CD4-positive, alpha-beta T cell treated with Interleukin-15 for 4 hours (primary cell): ENCODE measurements at places on chromosomes 6 and 20.

DNA sequence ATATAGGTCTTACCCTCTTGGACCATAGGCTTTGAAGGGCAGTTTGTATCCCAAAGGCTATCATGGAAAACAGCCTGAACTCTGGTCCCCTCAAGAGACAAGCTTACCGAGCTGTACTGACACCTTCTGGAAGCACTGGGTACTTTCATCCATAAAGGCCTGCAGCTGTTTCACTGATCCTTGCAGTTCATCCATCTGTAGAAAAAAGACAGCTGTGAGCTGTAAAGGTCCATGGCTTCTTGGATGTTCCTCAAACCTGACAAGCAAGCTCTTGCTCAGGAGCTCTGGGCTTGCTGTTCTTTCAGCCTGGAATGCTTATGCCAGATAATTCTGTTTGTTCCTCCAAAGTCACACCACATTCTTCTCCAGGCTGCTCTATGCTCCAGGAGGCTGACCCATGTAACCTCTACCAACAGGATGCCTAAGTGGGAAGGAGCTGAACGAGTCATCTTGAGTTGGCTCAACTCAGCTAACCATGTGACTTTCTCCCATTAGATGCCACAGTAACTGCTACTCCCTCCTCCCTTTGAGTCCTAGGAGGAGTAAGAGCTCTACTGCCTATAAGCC lies 8.8 kb upstream of the NDRG3 start:
- DNase-seq = peak; percentile 56

- DNase-seq = peak; percentile 78
These were observed 45.8 kb downstream of the FOXP4 start for GRCh38 chr6:41591859-41592502.

- DNase-seq = no peak
These were observed 8.4 kb upstream of the TGM2 start for GRCh38 chr20:38173237-38174156.

DNA sequence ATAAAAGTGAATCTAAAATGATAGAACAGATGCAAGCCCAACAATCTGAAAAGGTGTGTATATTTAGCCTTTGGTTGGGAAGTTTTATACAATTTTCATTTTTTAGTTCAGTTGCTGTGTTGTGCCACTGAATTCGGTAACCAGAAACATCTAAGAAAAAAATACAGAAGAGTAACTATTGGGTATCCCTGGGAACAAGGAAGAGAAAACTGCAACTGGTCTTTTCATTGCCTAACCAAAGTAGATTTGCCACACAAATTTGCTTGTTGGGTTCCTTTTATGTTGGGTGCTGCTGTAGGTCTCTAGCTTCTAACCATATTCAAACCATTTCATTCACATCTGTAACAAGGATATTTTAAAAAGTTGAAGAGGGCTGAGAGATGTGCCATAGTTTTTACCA lies 2.8 kb upstream of the TMEM30A start:
- no peak for DNase-seq

GRCh38 chr6:13273931-13274706 lies 54.2 kb downstream of the TBC1D7 start:
- peak; percentile 53 for DNase-seq

GRCh38 chr20:59784791-59785668 lies 148.4 kb downstream of the SYCP2 start:
- DNase-seq = no peak

DNA sequence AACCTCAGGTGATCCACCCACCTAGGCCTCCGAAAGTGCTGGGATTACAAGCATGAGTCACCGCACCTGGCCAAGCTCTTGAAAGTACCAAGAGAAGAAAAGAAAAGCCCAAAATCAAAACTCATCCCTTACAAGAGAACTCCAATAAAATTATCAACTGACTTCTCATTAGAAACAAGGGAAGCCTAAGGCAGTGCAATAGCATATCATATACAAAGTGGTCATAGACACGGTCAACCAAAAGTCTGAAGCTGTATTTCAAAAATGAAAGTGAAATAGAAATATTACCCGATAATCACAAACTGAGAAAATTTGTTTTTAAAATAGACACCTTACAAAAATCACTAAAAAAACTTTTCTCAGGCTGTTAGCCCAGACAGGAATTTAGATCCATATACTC lies 1321.1 kb upstream of the GJE1 start:
- DNase-seq = no peak

DNA sequence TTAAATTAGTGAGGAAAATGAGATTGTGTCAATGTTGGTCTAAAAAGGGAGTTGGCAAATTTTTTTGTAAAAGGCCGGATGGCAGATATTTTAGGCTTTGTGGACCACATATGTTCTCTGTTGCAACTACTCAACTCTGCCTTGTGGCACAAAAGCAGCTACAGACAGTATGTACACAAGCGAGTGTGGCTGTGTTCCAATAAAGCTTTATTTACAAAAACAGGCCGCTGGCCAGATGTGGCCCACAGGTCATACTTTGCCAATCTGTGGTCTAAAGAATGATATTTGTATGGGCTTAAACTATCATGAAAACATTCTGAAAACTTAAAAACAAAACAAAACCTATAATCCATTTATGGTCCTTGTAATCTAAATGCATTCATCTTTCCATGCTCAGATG lies 228.3 kb downstream of the CLIC5 start:
- DNase-seq = no peak

- no peak for DNase-seq
These were observed at the start of gene SNAP91 for GRCh38 chr6:83708970-83709747. SNAP91 (minus strand) TSS chr6:83709101; CDS start chr6:83707927, 1,174 bp downstream.

DNA sequence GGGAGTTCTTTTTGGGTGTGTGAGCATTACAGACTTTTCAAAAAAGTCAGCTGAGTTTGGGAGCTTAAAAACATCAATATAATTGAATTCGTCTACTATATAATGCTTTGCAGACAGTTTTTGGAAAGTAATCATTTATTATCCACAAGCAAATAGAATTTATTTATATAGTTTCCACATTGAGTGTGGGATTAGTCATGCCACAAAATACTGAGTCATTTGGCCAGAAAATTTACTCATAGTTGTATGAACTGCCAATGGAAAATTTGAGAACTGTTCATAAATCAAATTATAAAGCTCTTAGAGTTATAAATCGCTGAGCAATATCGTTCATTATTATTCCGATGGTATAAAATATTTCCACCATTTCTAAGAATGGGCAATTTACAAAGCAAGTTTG lies 5.0 kb downstream of the BEND6 start:
- DNase-seq = no peak

GRCh38 chr6:162907876-162908481 lies 180.2 kb downstream of the PACRG start:
- no peak for DNase-seq

DNA sequence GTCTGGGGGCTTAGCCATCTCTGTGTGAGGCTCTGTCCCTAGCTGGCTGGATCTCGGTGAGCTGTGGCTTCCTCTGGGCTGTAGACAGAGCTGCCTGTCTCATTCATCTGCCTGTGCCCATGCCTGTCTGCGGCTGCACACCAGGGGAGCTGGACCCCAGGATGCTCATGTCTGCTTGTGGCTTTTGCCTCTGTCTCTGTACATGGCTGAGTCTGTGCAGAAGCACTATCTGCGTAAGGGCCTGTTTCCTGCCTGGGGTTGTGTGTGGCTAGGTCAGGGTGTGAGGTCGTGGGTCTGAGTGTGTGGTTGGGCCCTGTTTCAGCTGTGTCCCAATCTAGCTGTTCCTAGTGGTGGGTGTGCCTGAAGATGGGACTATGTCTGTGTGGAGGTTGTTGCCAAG lies 68.2 kb downstream of the CDH22 start:
- no peak for DNase-seq

DNA sequence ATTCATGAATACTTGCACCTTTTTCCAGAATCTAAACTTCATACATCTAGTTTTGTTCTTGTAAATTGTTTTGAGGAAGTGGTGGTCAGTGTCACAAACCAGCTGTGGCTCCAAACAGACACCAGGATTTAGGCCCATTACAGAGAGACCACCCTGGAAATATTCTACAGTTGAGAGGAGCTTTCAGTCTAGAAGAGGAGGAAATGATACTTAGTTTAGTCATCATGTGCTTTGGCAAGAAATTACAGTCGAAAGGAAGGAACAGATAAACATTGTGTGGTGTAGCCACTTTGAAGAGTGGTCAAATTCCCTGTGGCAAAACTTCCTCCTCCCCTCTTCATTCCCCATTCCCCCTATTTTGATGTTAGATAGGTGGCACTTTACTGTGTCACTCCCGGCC lies 15.7 kb downstream of the DCBLD1 start:
- DNase-seq = no peak

- DNase-seq = no peak
These were observed 26.5 kb upstream of the ANGPT4 start for GRCh38 chr20:942611-943010.

DNA sequence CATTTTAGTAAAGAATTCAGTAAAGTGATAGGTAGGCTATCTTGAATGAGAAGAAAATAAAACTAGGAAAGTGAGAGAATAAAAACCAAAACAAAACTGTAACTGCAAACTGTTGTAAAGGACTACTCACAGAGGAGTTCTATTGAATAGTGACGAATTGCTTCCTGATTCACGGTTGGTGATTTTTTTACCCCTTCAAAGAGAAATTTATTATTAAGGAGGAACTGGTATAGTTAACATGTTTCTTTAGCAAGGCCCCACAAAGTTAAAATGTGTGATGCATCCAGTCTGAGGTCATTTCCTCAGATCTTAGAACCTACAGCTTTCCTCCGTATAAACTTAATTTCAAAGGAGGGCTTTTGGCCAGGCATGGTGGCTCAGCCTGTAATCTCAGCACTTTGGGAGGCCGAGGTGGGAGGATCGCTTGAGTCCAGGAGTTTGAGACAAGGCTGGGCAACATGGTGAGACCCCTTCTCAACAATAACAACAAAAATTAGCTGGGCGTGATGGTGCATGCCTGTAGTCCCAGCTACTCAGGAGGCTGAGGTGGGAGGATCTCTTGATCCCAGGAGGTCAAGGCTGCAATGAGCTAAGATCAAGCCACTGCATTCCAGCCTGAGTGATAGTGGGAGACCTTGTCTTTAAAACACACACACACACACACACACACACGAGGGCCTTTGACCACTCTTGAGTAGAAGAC lies 8.3 kb downstream of the PRDM1 start:
- peak; percentile 64 for DNase-seq

DNA sequence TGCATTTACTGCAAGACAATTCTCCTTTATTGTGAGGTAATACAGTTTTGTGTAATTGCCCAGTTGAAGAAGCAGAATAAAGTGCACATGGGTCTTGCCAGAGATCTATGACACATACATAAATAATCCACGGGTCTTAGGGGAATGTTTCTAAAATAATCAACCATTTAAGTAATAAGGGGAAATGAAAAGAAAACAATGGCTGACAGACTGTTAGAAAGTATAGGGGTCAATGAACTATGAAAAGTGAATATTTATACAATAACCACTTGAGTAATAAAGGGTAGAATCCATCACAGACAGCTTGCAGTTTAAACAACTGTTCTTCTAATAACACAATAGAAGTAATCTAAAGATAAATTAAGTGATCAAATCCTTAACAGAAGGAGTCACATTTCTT lies 477.2 kb downstream of the EYS start:
- no peak for DNase-seq

DNA sequence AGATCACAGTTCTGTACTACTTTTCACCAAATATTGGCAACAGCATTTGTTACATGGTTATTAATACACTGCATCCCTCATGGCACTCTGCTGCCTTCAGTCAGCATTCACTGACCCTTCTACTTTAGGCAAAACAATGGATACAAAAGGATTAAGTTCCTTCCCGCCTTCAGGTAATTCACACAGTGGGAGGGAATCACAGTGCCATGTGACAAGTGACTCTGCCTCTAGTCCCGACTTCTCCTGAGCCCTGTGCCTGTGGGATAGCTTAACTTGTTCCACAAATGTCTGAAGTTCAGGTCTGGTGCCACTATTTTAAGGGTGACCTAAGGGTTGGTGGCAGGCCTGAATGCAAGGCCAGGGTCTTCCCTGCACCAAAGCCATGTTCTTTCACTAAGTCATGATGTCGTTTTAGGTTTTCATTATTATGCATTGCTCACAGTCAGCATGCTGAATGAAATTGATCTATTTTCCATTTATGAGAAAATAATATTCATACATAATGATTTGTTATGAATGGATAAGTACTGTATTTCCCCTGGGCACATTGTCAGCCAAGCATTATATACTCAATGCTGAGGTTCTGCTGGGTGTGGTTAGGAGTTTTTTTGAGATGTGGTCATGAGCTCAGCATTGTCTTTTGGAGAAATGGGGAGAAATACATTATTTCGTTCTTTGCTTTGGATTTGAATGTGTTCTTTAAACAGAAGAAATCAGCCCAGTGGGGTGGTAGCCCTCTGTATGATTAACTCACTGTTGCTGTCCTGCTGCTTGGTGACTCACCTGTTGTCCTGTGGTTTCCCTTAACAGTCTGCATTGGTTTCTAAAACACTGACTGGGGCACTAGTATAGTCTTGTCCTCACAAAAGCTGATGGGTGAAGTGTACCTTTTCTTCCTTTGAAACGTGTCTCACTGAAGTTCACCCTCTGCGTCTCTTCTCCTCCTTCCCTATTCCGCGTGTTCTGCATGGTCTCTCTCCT lies 66.4 kb downstream of the AFDN start:
- DNase-seq = peak; percentile 3

GRCh38 chr20:32680544-32681174 lies 6.9 kb upstream of the C20orf203 start:
- DNase-seq = no peak

GRCh38 chr6:47182291-47182957 lies 127.3 kb downstream of the TNFRSF21 start:
- no peak for DNase-seq

- no peak for DNase-seq
These were observed 27.2 kb upstream of the PNPLA1 start for GRCh38 chr6:36242626-36243025.

- DNase-seq = no peak
These were observed 2.2 kb downstream of the HMGA1 start for GRCh38 chr6:34238585-34239499.

- no peak for DNase-seq
These were observed 127.8 kb downstream of the ZMYND8 start for GRCh38 chr20:47228654-47229053.

- no peak for DNase-seq
These were observed 195.9 kb upstream of the SULF2 start for GRCh38 chr20:47981222-47981621.

GRCh38 chr6:118372413-118372812 lies 175.7 kb upstream of the PLN start:
- DNase-seq = no peak
